Natural killer cell (primary cell): ENCODE measurements at places on chromosomes 4 and X. TPM values are rescaled to one million over a fixed set of nuclear protein-coding genes. Genes with fewer than 3 reads are reported as not detected.
A peak's percentile ranks its signal among the peaks of the same experiment; 100 is the strongest.

Gene CLGN
- not detected for total RNA-seq

Gene SORCS2
- total RNA-seq: 1.4 TPM

Gene NUP62CL
- 3.1 TPM for total RNA-seq

Gene ALB
- total RNA-seq: not detected

Gene NALF2
- total RNA-seq: not detected

Gene STPG2
- total RNA-seq: 0.23 TPM

- DNase-seq: no peak
Measured at GRCh38 chr4:60683357-60683756, 516.8 kb upstream of the ADGRL3 start.

GRCh38 chrX:97306771-97307470 is 423.2 kb downstream of the RPA4 start:
- no peak for DNase-seq

GRCh38 chr4:169251291-169252235 is 19.2 kb downstream of the SH3RF1 start:
- no peak for DNase-seq

GRCh38 chr4:125267630-125268029 is 47.1 kb upstream of the FAT4 start:
- no peak for DNase-seq

DNA sequence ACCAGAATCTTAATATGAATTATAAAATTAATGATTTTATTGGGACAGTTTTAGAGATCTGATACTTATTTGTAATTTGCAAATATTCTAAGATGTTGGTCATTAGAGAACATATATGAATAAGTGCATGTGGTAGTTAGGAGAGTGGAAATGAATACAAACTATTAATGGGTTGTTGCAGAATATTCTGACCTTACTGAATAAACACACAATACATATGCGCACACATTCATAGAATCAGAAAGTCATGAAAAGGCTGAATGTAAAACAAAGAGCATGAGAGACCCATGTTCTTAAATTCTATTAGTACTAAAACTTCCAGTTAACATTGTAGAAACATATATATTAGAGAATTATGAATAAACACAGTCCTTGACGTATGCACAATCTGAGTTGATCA is 301.7 kb upstream of the TRAM1L1 start:
- no peak for DNase-seq

DNA sequence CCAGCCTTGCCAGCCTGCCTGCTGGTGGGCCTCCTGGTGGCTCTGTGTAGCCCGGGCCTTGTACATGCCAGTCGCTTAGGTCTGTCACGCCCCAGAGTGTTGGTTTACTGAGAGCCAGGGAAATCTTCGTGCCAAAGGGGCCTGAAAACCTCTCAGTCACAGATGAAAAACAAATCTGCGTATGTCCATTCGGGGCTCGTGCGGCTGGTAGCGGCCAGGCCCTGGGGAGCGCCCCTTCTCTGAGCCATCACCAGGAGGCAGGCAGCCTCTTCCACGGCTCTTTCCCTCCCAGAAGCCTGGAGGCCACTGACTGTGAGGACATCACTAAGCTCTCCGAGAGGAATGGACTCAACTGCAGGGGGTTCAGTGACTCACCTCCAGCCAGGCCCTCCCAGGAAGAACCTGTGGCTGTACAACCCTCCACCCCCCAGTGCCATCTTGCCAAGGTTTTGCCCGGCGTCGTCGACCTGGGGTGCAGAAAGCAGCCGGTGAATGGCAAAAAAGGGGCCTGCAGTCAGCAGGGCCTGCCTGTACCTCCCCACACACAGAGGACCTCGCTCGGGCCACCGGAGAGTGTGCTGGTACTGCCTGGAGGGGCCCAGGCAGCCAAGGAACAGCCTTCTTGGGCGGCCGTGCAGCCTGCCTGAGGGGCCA is 162.2 kb downstream of the BCOR start:
- DNase-seq: no peak

GRCh38 chr4:121654738-121655137 is 42.0 kb downstream of the ANXA5 start:
- DNase-seq: no peak

- DNase-seq: peak; percentile 80
Measured at GRCh38 chr4:16225863-16226815, at the start of gene TAPT1. Gene TAPT1, minus strand, starts transcription at chr4:16226471. Its CDS starts 14 bp downstream, at chr4:16226457.

DNA sequence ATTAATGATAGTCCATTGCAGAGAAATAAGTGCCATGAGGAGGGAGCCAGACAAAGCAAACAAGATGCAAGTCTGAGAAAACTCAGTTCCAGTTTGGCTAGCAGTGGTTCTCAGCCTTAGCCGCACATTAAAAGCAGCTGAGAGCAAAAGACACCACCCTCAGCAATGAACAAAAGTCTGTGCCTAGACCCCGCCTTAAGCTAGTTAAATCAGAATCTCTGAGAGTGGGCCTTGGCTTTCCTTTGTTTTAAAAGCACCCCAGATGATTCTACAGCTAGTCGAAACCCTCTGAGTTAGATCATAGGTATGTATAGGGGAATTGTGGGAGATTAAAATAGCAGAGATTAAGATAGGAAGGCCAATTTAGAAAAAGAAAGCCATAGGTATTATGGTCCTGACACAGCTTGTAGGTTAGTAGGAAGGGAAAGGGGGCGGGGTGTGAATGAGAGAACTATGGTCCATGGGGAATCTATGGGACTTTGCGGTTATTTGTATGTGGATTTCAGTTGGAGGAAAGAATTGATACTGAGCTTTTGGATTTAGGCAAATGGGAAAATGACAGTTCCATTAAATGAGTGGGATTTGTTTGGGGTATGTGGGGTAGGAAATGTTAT is 12.0 kb downstream of the SPRY1 start:
- no peak for DNase-seq

DNA sequence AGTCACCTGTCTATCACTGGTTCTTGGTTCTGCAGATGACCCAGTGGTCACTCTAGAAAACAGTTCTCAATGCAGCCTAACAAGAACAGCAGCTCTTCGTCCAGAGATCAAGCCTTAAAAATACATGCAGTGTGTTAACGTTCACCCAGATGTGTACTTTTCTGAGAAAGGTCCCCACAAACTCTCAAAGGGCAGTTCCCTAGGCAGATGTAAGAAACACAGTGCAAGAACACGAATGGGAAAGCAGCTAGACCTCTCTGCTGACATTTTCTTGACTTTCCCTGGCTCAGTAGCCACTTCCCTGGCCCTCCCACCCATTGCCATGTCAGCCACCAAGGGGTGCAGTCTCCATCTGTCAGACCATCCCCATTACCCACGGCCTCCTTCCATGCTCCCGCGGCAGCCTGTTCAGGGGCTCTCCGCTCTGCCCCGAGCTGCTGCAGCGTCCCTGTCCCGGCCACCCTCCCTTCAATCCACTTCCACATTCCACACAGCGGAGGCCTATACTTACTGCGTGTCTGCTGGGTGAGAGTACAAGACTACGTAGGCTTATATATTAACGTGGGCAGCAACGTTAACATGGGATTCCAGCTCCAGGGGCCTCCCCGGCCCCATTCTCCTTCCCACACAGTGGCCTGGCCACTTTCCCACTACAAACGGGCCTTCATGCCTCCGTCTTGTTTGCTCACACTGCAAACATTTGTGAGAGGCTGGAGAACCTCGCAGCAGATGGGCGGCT is 34.3 kb downstream of the IRF2 start:
- DNase-seq: no peak

GRCh38 chrX:2500091-2500802 is 529 bp downstream of the DHRSX start:
- peak; percentile 31 for DNase-seq

GRCh38 chr4:102326951-102327350 is 18.3 kb downstream of the SLC39A8 start:
- no peak for DNase-seq

DNA sequence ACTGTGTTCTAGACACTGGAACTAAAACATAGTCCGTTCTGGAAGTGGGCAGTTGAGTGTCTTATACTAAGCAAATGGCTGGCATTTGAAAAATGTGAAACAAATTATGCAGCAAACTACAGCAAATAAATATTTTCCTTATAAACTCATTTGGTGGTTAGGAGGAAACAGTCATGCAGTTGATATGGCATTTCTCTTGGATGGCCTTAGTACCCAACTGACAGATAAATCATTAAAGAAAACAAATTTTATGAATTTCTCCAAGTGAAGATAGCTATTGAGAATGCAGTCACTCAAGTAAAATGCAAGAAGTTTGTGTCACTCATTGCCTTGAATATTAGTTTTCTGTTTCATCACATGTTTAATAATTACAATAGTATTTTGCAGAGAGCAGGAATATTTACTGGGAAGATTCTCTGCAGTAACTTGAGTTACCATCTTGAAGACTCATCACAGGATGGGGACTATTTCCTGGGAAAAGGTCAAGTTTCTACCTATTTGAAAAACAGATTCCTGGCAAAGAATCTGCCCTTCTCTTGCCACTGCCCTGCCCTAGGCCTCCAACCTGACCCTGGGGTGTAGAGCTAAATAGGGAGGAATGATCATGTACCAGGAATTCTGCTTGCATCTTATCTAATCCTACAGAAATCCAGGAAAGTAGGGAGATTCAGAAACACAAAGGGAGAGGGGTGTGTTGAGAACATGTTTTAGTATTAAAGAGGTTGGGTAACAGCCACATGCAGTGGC is 105.9 kb downstream of the SH3RF1 start:
- DNase-seq: no peak

DNA sequence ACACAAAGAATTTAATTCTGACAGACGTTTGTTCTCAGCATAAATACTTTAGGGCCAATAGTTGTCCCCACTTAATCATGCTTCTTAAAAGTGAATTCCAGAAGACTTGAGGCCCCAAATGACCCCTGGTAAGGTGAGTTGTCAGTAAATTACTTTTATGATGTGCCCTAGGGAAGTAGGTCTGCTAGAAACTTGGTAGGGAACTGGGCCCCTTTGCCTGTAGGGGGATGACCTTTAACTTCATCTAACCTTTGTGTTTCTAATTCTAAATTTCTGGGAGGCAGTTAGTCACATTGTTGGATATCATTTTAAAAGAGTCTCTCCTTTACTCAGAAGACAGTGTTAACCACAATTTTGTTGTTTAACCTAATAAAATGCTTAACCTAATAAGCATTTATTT is 28.8 kb downstream of the HHIP start:
- DNase-seq: no peak

DNA sequence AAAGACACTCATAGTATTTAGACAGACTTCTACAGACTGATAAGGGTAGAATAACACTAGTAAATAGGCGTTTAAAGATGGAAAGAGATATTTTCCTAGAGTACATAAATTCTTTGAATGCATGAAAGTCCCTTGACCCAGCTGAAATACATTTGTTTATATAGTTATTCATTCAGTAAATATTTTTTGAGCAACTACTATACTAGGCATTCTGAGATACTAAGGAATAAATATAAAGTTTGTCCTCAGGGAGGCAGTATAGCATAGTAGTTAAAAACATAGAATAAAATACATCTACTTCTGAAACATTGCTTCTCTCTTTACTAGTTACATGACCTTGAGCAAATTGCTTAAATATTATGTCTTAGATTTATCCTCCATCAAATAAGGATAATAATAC is 27.4 kb downstream of the HMGN5 start:
- DNase-seq: no peak

GRCh38 chr4:124727331-124727890 is 14.9 kb upstream of the ANKRD50 start:
- DNase-seq: no peak
